ENCODE measurements at places on chromosomes 5 and 9.

DNA sequence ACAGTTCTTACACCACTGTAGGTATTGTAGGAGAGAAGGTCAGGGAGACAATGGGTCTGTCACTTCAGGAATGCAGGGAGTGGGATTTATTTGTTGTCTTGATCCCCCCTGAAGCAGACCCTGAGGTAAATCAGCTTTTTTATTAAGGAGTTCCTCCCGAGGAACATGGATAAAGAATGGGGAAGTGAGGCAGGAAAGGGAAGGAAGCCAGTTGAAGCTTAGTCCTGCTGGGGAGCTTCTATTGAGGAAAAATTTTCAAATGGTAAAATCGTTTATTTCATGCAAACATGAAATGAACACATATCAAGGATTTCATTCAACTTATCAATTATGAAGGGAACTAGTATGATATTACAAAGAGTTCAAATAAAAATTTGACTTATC is 318.6 kb upstream of the PIK3R1 start:
- no peak for DNase-seq

DNA sequence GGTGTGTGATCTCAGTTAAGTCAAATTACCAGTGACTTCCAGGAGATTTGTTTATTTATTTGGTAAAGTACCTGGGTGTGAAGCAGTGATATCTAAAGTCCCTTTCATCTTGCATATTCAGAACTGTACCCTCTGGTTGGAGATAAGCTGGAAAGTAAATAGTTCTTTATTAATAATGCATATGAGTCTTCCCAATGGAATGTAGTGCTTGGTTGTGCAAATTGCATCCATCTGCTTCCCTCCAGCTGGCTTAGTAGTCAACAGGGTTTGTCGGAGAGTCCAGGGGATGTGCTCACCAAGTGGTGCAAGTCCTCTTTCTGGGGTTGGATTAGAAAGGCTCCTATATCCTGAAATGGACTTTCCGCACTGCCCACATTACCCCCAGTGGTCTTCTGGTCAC is 42.0 kb downstream of the TRPM3 start:
- DNase-seq, result peak; percentile 51

GRCh38 chr9:134349936-134350335 is 23.7 kb downstream of the RXRA start:
- no peak for DNase-seq

DNA sequence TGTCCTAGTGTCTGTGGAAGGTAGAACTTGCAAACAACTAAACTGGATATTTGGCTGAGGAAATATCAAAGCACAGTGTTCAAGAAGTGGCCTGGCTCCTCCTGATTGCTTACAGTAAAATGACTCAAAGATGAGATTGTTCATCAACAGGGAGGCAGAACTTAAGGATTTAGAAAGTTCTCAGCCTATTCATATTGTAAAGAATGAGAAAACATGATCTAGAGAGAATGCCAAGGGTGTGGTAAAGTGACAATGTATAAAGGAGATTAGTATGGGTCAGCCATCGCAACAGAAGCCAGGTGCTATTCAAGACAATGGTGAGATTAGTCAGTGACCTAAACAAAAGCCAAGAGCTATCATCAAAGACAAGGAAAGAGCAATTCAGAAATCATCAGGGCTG is 372.3 kb downstream of the SPOCK1 start:
- DNase-seq, result no peak

DNA sequence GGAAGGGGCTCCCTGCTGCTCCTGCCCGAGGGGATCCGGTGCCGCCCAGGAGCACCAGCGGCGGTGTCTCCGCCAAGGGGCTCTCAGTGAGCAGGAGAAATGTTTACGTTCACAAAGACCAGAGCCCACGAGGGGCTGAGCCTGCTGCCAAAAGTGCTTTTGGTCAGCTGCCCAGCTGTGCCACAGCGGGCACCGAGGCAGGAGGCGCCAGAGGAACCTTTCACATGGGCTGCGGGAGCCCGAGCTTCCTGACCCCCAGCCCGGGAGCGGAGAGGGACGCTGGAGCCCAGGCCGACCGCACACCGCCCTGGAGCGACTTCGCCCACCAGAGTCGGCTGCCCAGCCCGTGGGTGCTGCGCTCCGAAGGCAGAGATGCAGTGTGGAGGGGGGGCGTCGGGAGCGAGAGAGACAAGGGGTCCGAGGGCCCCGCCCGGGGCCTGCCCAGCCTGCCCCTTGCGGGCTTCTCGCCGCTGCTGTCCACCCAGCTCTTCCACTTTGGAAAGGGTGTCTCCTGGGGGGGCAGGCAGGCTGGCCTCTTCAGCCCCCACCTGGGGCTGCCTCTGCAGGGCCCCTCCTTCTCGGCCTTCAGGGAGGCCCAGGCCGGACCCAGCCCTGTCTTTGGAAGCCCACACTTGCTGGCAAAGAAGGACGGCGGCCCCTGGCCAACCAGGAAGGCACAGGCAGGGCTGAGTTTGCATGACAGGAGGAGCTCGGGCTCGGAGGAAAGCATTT is 7.9 kb downstream of the PPP1R26 start:
- DNase-seq, result no peak

DNA sequence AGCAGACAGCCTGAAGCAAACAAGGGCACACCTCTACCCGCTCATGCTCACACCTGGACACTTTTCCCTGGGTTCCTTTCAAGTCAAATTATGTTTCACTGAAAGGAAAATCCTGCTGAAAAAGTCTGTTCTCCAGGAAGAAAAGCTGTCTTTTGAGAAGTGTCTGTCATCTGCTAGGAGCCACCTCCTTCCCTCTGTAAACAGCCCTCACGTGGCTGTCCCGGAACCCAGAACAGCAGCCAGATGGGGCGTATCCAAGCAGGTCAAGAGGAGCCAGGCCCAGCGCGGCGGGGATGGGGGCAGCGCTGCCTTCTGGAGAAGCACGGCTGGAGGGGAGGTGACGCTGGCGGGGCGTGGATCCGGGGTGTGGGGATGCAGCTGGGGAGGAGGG is at the start of gene PNPLA7:
TSS of gene PNPLA7 (minus strand) at position 172 of the 391 bp plus-strand sequence. CDS start 205 bp downstream, outside the sequence.
- peak; percentile 45 for DNase-seq

DNA sequence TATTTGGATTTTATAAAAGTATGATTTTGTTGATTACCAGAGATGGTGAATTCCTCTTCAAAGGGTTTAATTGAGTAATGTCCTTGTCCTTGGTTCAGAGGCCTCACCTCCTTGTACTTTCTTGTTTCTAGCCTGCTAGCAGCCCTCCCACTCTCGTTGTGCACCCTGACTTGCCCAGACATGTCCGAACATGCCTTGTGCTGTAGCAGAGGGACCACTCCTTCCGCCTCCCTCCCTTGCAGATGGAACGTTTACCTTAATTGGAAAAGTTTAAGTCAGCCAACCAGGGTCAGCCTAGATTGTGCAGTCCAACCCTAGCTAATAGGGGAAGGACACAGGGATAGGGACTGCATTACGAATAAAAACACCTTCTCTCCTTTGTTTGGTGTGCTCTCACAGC is 406.9 kb upstream of the NMUR2 start:
- no peak for DNase-seq

GRCh38 chr9:98834386-98834785 is 26.9 kb downstream of the GALNT12 start:
- no peak for DNase-seq

DNA sequence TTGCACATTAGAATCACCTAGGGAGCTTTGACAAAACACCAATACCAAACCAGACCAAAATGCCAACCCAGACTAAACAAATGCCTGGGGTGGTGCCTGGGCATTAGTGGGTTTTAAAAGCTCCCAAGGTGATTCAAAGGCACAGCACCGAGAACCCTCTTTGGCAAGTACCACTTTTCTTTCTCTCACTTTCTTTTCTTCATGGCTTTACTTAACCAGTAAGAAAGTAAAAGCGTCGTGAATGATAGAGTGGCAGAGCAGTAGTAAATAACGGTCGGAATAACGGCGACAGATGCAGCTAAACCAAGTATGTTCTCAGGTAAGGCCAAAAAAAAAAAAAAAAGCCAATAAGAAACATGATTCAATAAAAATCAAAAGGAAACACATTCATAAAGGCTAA is 49.5 kb downstream of the ZNF608 start:
- DNase-seq, result no peak

GRCh38 chr9:92353051-92353450 is 27.3 kb downstream of the CENPP start:
- no peak for DNase-seq

- no peak for DNase-seq
These were observed 24.9 kb downstream of the KCNV2 start for GRCh38 chr9:2742214-2742613.

DNA sequence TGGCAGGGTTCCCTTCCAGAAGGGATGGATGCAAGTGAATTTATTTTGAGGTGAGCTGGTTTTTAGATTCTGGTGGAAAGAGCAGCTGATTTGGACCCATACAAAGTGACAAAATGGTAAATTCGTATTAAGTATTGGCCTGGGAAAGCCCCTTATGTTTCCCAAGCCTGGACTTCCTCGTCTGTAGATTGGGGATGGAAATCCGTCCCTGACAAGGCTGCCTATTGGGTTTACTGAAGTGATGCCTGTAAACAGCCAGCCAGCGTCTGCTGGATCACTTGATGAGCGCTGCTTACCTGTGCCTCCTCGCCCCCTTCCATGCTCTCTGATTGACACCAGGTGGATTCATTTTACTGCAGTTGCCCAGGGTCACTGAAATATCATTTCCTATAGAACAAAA is 233.8 kb downstream of the GADD45G start:
- DNase-seq, result no peak

DNA sequence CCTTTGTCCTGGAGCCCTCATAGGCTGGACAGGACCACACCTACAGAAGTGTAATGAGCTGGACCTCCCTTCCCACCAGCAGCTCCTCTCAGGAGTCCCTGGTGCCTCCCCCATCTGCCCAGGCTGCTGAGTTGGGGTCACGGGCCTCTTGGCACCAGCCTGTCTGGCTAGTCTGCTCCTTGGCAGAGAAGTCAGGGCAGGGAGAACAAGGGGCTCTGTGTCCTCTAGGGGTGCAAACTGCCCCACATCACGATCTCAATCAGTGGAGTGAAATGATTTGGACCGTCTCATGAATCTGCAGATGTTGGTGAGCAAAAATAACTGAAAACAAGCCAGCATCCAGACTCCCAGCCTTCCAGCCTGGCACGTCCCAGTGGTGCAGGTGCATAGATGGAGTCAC is 14.9 kb upstream of the GFPT2 start:
- DNase-seq, result no peak

- peak; percentile 81 for DNase-seq
These were observed 441.1 kb downstream of the EBF1 start for GRCh38 chr5:158658446-158659230.
